H4 (cell line): ENCODE measurements at places on chromosomes 16 and 17. TPM values are rescaled to one million over a fixed set of nuclear protein-coding genes. Genes with fewer than 3 reads are reported as not detected.
A peak's percentile ranks its signal among the peaks of the same experiment; 100 is the strongest.

The TRPV3 gene
- not detected in 2 replicates for total RNA-seq

The IRF8 gene
- total RNA-seq: 1.7 and 1.9 TPM in 2 replicates

The EPOP gene
- 3.2 and 3.5 TPM in 2 replicates for total RNA-seq

DNA sequence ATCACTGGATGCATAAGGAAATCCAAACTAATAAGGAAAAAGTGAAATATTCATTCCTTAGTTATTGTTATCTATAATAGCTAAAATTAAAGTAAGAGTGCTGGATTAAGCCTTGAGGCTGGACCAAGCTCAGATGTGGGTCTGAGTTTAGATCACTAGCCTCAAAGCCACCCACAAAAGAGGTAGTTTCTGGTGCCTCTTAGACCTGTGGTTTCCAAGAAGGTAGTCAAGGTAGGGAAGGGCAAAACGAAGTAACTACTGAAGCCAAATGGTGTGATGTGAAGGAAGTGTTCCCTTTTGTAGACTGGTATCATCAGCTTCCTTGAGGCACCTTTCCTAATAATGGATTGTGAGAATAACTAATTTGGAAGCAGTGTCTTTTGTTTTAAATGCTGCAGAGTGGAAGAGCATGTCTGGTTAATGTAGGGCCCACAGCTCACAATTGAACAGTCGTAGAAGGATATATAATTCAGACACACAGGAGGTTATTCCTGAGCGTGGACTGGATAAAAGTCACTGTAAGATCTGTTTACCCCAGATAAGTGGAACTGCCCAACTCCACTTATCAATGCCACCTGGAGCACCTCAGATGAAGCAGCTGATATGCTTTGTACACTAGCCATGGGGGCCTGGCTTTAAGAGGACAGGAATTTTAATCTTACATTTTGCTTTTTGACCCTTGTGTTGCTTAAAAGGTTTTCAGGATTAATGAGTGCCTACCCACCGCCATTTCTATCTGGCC is 31.7 kb upstream of the LCMT1 start:
- DNase-seq: no peak

DNA sequence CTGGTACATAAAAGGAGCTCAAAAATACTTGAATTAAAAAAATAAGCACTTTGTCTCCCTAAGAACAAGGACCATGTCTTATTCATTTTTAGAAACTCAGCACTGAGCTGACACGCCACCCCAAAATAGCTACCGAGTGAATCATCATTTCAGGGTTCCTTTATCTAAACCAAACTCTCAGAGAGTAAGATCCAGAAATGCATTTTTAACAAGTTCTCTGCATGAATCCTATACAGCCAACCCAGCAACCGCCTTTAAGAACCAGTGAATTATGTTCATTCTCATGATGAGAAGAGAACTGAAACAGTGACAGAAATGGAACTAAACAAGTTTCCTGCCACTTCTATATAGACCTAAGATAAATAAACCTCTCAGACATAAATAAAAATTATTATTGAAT is 8.7 kb downstream of the C16orf87 start:
- no peak for DNase-seq

DNA sequence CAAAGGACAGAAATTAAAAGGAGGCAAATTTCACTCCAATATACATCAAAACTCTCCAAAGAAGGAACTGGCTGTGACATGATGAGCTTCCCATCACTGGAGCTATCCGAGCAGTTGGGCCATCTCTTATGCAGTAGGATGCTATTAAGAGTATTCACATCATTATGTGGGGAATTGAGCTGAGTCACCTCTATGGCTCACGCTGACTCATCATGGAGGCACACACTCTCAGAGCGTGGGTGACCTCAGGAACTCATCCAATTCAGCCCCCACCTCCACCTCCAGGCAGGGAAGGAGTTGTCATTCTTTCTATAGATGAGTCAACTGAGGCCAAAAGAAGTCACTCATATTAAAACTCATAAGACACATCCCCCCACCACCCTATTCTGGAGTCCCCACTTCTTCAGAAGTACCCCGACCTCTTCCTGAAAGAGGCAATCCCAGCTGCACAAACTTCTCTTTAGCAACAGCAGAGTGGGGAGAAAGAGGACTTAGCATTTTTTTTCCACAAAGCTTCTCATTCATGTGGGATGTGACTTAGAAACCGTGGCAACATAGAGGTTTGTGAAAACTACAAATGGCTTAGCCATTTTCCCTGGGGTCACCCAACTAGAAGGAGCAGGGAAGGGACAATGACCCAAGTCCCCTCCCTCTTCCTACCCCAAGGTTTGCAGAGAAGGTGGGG is 32.5 kb downstream of the ABCC12 start:
- DNase-seq: peak; percentile 92

- DNase-seq: no peak
These were observed 88.6 kb upstream of the NLRP1 start for GRCh38 chr17:5672815-5673430.
